ENCODE measurements at places on chromosomes 11 and 22. TPM values are rescaled to one million over a fixed set of nuclear protein-coding genes. Genes with fewer than 3 reads are reported as not detected.

KLHL35 gene
- total RNA-seq = 0.74 TPM

OR52I1 gene
- total RNA-seq = not detected

LRRC10B gene
- 0.88 TPM for total RNA-seq

DNA sequence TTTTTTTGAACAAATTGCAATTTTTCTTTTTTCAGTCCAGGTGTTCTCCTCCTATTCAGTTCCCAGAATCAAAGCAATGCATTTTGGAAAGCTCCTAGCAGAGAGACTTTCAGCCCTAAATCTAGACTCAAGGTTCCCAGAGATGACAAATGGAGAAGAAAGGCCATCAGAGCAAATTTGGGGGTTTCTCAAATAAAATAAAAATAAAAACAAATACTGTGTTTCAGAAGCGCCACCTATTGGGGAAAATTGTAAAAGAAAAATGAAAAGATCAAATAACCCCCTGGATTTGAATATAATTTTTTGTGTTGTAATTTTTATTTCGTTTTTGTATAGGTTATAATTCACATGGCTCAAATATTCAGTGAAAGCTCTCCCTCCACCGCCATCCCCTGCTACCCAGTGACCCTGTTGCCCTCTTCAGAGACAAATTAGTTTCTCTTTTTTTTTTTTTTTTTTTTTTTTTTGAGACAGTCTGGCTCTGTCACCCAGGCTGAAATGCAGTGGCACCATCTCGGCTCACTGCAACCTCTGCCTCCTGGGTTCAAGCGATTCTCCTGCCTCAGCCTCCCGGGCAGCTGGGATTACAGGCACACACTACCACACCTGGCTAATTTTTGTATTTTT is 6.2 kb upstream of the UBE4A start:
- no peaks in the 10 kb centered on the region for H3K36me3 ChIP-seq
- no peak overlapping the region for H3K27ac ChIP-seq
- no peak overlapping the region for H3K4me3 ChIP-seq
- no peaks in the 10 kb centered on the region for H3K4me1 ChIP-seq
- DNase-seq = no peak

DNA sequence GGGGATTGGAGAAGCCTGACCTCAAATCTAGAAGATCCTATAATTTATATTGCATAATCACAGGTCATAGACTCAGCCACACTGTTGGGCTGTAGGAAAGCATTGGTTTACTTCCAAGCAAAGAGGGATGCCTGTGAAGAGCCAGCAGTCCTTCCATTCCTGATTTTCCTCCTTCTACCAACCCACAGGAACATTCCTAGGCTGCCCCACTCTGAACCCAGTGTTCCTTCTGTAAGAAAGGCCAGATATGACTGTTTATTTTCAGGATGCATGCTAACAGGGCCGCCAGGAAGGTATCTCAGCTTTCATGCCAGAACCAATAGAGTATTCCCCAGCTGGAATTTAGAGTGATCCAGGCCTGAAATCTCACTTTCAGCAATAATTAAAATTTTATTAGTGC is 197.1 kb downstream of the ETS1 start:
- no peaks in the 10 kb centered on the region for H3K36me3 ChIP-seq
- no peak overlapping the region for H3K27ac ChIP-seq
- H3K4me1 ChIP-seq = peaks cover 51% of the 10 kb centered on the region
- H3K4me3 ChIP-seq = no peak overlapping the region
- H3K27me3 ChIP-seq = no peaks in the 10 kb centered on the region

- no peaks in the 10 kb centered on the region for H3K36me3 ChIP-seq
- no peak for DNase-seq
- no peaks in the 10 kb centered on the region for H3K27me3 ChIP-seq
- no peak overlapping the region for H3K4me3 ChIP-seq
- no peak overlapping the region for H3K27ac ChIP-seq
Observed at GRCh38 chr11:10358696-10359095, 53.8 kb downstream of the ADM start.

DNA sequence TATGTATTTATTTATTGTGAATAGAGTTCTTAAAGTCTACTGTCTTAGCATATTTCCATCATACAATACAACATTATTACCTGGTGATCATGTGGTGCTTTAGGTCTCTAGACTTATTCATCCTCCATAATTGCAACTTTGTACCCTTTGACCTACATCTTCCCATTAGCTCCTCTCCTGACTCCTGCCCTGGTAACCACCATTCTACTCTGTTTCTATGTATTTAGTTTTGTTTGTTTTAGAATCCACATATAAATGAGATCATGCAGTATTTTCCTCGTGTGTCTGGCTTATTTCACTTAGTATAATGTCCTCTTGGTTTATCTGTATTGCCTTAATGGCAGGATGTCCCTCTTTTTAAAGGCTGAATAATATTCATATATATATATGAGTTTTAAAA is 22.7 kb downstream of the NCAM1 start:
- peaks cover 10% of the 10 kb centered on the region for H3K4me1 ChIP-seq
- H3K36me3 ChIP-seq = no peaks in the 10 kb centered on the region
- no peaks in the 10 kb centered on the region for H3K27me3 ChIP-seq
- no peak overlapping the region for H3K27ac ChIP-seq

GRCh38 chr11:69398529-69399492 is 82.7 kb upstream of the LINC01488 start:
- H3K27ac ChIP-seq = no peak overlapping the region
- H3K4me3 ChIP-seq = no peak overlapping the region
- no peaks in the 10 kb centered on the region for H3K36me3 ChIP-seq
- no peaks in the 10 kb centered on the region for H3K27me3 ChIP-seq
- DNase-seq = no peak
- H3K4me1 ChIP-seq = no peaks in the 10 kb centered on the region

- H3K4me3 ChIP-seq = no peak overlapping the region
- H3K36me3 ChIP-seq = no peaks in the 10 kb centered on the region
- DNase-seq = no peak
- H3K27me3 ChIP-seq = no peaks in the 10 kb centered on the region
- no peak overlapping the region for H3K27ac ChIP-seq
Observed at GRCh38 chr11:124970925-124971324, 16.9 kb downstream of the CCDC15 start.

DNA sequence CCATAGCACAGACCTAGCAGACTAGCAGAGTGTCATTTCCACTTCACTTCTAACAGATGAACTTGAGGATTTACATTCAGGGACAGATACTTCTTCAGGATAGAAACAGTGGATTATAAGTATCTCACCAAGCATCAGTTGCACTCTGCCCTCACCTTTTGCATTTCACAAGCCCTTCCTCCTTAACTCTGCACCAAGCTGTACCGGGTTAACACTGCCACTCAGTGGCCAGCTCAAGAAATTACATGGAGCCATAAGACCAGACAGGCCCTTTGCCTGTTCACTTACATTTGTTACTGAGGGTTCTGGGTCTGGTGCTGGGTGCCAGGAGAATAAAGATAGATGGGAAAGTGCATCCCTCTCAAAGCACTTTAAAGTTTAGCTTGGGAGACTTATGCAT is 309.8 kb downstream of the SHANK2 start:
- H3K27ac ChIP-seq = no peak overlapping the region
- no peak for DNase-seq
- no peaks in the 10 kb centered on the region for H3K4me1 ChIP-seq
- no peak overlapping the region for H3K4me3 ChIP-seq
- peaks cover 9% of the 10 kb centered on the region for H3K27me3 ChIP-seq

Data from left ventricle myocardium inferior (tissue), 1 donor.